ENCODE measurements at places on chromosomes 7 and 10.

- no peak for DNase-seq
These were observed 315.9 kb upstream of the ETV1 start for GRCh38 chr7:14305233-14305866.

DNA sequence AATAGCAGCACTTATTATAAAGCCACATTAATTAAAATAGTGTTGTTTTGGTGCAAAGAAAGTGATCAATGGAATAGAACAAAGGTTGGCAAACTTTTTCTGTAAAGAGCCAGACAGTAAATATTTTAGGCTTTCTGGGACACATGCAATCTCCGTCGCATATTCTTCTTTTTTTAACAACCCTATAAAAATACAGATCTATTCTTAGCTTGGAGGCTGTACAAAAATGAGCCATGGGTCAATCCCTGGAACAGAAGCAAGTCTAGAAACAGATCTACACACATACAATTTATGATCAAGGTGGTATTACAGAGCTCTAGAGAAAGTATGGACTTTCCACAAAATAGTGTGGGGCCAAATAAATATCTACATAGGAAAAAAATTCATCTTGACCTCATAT is 71.8 kb downstream of the ARHGAP21 start:
- DNase-seq: no peak

DNA sequence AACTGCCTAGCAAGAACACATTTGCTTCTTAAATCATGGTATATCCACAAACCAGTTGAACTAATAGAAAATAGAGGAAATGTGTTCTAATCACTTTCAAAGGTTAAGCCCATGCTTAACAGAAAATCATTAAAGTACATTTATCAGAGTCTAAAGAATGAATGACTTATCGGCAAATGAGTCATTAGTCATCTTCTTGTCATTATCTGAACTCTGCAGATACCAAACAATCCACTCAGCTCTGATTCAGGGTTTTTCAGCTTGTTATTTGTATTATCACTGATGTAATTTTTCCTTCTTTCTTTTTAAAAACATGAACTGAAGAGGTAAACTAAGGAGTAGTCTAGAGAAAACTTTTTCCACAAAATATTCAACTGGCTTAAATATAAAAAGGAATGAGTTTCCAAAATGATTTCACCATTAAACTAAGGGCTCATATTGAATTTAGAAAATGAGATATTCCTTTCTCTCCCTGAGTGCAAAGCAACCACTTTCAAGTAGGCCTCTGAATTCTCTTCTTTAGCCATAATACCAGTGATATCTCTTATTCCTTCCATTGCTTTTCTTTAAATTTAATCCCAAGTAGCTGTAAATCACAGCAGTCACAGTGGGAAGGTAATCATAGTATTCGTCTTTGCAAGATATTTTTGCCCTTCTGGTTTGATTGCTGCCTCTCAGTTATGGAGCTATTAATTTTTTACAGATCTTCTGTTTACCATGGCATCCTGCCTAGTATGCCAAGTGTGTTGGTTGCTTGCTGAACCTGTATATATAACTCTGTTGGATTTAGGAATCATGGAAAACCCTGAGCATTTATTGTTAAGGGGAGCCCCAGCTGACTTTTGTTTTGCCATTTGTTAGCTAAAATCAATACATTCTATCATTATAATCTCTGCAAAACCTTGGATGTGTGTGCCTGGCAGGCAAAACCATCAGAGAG is 125.1 kb downstream of the THSD7A start:
- no peak for DNase-seq

DNA sequence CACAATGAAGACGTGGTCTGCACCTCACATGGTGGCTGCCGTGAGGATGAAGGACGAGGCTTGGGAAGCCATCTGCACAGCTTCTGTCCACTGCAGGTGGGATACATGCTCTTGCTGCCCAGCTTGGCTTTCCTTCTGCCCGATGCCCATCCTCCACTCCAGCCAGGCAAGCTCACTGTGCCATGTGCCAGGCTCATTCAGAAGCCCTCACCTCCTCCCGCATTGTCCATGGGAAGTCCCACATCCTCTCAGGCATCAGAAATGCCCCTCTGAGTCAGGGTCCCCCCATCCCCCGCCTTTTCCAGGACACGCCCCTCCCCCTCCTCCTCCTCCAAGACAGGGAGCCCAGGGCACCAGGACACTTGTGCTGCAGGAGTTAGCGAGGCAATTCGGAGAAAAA is 4.6 kb upstream of the NOM1 start:
- DNase-seq: no peak

DNA sequence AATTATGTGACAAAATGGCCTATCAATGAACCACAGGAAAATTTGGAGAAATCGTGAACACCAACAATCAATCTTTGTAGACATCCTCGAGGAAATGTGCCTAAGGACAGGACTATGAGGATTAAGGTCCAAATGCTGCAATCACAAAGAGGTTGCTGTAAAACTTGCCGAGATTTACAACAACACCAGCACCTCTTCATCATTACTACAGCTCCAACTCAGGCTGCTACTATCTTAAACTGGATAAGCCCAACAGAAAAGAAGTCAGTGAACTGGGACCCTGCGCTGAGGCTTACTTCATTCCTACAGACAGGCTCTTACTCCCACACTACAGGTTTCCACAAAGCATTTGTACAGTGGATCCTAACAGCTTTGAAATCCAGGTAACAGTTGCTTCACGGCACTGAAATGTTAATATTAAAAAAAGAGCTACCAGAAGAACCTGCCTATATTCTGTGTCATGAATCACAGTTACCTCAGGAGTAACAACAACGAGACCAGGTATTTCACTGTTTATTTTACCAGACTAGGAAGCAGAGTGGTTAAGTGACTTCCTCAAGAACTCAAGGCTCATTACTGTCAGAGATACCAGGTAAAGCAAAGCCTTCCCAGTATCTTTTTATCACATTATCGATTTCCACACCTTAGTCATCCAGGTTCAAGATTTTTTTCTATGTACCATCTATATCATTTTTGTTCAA is 23.9 kb downstream of the CACUL1 start:
- DNase-seq: no peak

DNA sequence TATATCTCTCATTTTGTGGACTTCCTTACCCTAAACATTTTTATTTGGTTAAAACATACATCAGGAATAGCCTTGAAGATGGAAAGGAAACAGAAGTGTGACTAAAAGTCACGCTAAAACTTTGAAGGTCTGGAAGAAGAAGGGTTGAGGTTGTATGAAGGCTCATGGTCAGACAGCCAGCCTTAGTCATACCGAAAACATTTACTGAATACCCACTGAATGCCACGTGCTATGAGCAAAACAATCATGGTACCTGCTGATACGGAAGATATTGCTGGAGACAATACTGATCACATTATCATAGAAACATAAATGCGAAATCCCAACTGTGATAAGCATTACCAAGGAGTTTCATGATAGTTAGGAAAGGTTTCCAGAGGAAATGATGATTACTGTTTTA is 64.0 kb downstream of the PDZD8 start:
- DNase-seq: no peak

DNA sequence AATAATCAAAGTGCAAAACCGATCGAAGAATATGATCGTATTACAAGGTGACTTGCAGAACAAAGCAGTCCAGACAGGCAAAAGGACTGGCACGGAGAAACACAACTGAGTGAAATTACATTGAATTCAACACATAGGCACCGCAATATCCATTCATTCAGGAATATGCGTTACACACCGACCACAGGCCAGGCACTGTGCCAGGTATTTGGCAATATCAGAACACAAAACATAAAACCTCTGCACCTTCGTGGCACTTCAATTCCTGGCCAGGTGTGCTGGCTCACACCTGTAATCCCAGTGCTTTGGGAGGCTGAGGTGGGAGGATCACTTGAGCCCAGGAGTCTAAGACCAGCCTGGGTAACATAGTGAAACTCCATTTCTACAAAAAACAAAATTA is 187.9 kb downstream of the DIP2C start:
- DNase-seq: no peak

DNA sequence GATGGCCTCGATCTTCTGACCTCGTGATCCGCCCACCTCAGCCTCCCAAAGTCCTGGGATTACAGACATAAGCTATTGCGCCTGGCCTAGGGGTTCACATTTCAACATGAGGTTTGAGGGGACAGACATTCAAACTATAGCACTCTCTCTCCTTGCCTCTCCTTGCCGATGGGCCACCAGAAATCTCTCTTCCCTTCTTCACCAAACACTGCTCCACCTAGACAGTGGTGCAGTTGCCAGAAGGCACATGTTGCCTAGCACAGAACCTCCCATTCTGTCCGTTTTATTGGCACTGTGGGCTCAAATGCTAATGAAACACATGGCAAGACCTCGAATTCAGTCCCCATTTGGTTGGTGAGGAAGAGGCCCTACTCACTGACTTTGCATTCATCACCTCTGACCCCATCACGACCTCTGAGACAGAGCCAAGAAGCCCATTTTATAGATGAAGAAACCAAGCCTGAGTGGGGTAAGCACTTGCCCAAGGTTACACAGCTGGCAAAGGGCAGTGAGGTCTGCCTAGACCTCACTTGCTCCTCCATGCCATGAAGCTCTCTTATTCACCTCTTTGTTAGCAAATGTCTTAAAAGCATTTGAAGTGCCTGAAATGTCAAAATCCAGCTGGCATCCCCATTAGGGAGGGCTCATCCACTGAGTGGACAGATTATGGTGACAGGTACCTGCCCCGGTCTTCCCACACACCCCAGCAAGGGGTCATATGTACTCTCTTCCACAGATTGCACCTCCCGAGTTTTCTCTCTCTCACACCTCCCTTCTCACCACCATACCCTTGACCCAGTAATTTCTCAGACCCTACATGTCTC is 34.0 kb downstream of the GPRIN2 start:
- no peak for DNase-seq

DNA sequence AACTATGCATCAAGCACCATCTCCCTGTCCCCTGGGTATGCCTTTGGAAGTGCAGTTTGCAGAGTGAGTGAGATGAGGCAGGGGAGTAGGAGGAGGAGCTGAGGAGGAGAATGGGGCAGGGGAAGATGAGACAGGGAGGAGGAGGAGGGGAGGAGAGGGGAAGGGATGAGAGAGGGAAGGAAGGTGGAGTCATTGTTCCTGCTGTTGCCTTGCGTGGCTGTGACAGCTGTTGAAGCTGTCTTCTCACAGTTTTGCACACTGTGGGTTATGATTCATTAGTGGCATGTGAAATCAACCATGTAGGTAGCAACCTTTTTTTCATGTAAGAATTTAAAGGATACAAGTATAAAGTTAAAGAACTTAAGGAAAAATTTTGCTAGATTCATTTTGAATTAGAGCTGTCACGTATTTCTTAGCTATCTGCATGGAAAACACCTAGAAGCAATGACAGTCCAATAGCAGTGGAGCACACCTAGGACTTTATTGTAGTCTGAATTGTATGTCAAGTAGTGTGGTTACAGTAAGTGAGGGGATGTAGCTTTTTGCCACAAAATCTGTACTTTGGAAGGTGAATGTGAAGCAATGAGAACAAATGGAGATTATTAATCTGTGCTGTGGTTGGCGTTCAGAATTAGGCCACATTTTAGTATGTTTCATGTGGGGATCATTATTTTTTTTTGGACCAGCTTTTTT is 21.7 kb downstream of the CCM2 start:
- no peak for DNase-seq

DNA sequence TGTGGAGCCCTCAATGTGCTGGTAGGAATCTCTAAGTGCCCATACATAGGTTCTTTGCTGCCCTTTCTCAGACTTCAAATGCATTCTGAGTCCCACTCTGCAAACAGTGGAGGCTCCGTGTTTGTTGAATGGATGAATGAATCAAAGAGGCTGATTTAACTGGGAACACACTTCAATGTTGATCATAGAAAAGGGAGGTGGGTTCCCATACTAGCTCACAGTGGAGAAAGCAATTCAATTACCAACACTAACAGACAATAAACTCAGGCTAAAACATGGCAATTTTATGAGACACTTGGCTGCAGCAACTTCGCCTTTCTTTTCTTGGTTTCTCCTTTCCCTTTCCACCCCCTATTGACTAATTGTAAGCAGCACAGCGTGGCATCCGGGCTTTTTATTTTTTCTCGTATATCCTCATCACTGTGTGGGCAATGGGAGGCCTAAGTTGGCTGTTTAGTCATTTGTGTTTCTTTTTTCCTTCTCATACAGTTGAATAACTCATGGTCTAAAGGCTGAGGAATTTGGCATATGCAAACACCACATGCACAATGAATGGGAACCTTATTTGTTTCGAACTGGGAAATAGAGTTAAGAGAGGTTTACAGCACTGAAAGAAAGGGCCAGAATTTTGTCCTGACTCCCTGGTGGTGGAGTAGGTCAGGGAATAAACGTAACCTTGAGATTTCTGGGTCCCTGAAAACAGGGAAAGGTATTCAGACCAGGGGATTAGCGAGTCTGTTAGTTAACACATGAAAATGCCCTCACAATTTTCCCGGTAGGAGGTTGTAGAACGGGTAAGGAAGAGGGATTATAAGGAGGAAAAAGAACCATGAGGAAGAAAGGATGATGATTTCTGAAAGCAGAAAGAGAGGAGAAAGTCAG is 858.5 kb downstream of the KCNMA1 start:
- DNase-seq: peak; percentile 15

DNA sequence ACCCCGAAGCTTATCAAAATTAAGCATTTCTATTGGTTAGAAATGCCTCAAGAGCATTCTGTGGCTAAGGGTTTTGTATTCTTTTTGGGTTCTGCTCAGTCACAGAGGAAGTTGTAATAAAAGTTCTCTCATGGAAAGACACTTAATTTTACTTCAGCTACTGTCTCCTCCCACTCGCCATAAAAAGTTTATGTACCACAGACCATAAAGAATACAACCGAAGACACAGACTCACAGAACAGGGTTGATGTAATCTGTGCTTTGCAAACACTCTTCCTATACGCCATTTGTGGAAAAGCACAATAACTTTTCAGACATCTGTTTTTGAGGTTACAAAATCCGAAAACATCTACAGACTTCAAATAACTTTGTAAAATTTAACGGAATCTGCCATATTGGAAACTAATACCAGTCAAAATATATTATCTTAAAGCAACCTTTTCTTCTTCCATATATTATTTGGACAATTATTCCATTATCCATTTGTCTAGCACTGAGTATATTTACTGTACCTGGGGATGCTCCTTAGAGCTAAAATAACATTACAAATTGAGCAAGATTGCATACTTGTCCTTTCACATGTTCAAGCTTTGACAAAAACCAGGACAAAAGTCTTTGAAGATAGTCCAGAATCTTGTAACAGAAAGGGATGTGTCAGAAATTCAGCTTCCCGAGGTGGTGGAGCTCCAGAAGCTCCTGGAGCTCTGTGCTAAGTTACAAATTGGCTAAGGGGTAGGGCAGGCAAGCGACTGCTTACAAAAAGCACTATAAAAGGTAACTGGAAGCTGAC is 219.0 kb upstream of the MEOX2 start:
- DNase-seq: no peak
